NCI-H146 (cell line): ENCODE measurements at places on chromosomes 13 and 19.

DNA sequence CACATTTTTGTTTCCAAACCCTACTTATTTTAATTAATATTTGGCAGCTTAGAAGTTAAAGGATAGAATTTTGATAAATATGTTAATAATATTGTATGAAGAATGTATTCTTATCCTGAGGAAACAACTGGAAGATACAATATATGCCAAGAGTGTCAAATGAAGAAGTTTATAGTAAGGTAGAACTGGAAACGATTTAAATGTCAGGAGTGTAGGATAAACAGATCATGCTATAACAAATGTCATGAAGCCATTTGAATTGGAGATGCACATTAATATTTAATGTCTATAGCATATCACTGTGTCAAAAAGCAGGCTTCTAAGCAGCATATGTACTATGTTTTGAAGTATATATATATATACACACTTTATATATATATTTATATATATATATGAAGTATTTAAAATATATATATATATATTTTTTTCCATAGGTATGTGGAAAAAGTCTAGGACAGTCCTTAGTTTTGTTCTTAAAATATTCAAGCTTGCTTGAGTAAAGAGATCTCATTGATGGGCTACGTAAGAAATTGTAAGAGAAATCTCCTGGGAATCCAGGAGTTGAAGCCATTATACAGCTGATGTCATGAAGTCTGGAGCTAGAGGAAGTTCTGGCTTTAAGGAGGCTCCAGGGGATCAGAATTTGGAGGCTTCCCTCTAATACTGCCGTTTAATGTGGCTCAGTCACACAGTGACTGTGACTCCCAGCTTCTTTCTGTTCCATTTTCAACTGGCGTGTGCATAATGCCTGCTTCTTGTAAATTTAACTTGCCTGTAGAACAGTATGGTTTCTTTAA, 79.9 kb upstream of the MYCBP2 start:
- DNase-seq: no peak

GRCh38 chr19:43286096-43286495, 16.8 kb upstream of the PSG9 start:
- DNase-seq: no peak

GRCh38 chr13:35988648-35989081, 142.5 kb downstream of the DCLK1 start:
- peak; percentile 22 for DNase-seq

GRCh38 chr13:105904034-105904742, 631.3 kb downstream of the EFNB2 start:
- DNase-seq: no peak

GRCh38 chr13:49669735-49670309, 21.5 kb downstream of the EBPL start:
- peak; percentile 62 for DNase-seq
